Esophagus muscularis mucosa (tissue), 4 donors: ENCODE measurements at places on chromosomes 3 and 15. TPM values are rescaled to one million over a fixed set of nuclear protein-coding genes. Genes with fewer than 3 reads are reported as not detected.
A peak's percentile ranks its signal among the peaks of the same experiment; 100 is the strongest.

The FEZF2 gene
- not detected for total RNA-seq

The GOLGA8O gene
- total RNA-seq = 0.39 TPM

The GRK7 gene
- not detected for total RNA-seq

The CKMT1A gene
- total RNA-seq = not detected

The DCUN1D1 gene
- 31.4 TPM for total RNA-seq

DNA sequence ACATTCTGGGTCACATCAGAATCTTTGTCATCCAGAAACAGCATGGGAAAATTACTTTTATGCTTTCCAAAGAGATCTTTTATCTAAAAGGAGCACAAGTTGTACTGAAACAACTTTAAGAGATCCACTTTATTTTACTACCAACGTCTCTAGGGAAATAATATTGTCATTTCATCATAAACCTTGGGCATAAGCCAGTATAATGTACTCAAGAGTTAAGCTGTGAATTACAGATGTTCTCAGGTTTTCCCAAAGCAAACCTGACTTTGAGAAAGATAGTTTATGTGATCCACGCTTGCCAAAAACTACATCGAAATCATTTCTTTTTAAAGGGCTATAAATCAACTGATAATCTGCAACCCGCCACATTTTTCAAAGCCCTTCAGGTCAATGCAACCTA is 124.1 kb upstream of the CRBN start:
- H3K4me1 ChIP-seq = no peaks in the 10 kb centered on the region
- no peaks in the 10 kb centered on the region for H3K27me3 ChIP-seq
- no peak overlapping the region for H3K4me3 ChIP-seq
- no peaks in the 10 kb centered on the region for H3K36me3 ChIP-seq
- H3K27ac ChIP-seq = no peak overlapping the region
- DNase-seq = no peak

- H3K4me1 ChIP-seq = peaks cover 15% of the 10 kb centered on the region
- no peak overlapping the region for H3K4me3 ChIP-seq
- no peak overlapping the region for H3K27ac ChIP-seq
- no peak for DNase-seq
- H3K27me3 ChIP-seq = no peaks in the 10 kb centered on the region
These were observed 20.4 kb downstream of the FAH start for GRCh38 chr15:80173022-80173759.

GRCh38 chr3:194572143-194572789 is 61.0 kb downstream of the TMEM44 start:
- no peaks in the 10 kb centered on the region for H3K36me3 ChIP-seq
- peaks cover 40% of the 10 kb centered on the region for H3K4me1 ChIP-seq
- DNase-seq = no peak
- H3K4me3 ChIP-seq = no peak overlapping the region

GRCh38 chr15:93826293-93826692 is 405.1 kb upstream of the MCTP2 start:
- peaks cover 22% of the 10 kb centered on the region for H3K4me1 ChIP-seq
- H3K27me3 ChIP-seq = no peaks in the 10 kb centered on the region
- DNase-seq = no peak
- no peak overlapping the region for H3K27ac ChIP-seq
- H3K4me3 ChIP-seq = no peak overlapping the region

DNA sequence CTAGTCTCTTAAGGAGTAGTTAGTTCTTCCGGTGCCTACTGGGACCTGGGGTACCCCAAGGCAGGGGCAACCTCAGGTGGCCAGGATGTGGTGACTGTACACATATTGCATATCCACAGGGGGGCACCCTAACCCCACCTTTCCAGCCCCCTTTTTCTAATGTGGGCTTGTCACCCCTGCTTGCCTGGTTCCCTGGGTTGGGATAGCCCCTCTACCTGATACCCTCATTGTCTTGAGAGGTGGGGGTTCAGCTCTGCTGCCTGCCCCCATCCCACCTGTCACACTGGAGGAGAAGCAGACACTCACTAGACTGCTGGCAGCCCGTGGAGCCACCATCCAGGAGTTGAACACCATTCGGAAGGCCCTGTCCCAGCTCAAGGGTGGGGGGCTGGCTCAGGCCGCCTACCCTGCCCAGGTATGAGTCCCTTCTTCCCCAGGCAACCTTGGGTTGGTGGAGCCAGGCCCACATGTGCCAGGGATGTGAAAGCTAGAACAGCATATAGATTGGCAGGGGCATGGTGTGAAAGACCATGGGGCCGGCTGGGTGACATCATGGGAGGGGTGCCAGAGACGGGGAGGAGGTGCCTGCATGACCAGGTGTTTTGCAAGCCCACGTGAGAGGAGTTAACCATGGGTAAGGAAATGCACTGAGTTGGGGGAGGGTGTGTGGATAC is 4.0 kb downstream of the GLYCTK start:
- H3K4me3 ChIP-seq = no peak overlapping the region
- H3K27me3 ChIP-seq = no peaks in the 10 kb centered on the region
- DNase-seq = no peak
- H3K27ac ChIP-seq = no peak overlapping the region

- H3K4me3 ChIP-seq = no peak overlapping the region
- H3K27me3 ChIP-seq = no peaks in the 10 kb centered on the region
- DNase-seq = no peak
These were observed 11.7 kb downstream of the ATP6V1A start for GRCh38 chr3:113758389-113759024.

DNA sequence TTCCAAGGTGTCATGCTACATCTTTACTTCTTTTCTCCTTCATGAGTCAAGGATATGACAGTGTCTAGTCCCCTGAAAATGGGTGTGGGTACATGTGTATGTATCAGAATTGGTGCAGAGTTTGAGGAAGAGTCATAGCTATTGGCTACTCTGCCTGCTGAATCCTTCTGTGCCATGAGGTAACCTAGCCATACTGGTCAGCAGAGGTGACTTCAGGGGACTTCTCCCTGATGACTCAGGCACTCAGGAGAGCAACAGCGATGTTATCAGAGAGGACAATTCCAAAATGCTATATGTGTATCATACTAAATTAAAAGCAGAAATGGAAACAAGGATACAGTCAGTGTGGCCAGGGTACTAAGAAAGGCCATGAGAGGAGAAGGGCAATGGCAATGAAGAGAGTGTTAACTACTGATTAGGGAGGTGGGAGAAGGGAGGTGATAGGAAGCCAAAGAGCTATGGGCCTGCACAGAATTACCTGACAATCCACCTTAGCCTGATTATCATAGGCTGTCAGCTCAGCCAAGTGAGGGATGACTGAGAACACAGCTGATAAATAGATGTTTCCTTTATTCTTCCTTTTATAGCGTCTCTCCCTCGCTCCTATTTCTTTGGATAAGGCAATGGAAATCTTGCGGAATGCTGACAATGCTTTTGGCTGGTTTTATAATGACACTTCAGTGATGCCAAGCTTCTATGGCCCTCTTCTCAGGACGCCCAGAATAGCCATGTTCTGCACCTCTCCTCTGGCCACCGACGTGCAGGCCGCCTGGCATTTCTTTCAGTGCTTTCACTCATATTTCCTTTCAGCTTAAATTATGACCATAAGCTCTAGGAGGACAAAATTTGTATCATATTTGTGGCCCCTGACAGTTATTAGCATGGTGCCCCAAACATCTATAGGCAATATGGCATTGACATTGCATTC is 90.6 kb downstream of the FGF12 start:
- H3K27me3 ChIP-seq = no peaks in the 10 kb centered on the region
- H3K27ac ChIP-seq = no peak overlapping the region
- H3K4me1 ChIP-seq = no peaks in the 10 kb centered on the region
- no peak for DNase-seq
- no peaks in the 10 kb centered on the region for H3K36me3 ChIP-seq

DNA sequence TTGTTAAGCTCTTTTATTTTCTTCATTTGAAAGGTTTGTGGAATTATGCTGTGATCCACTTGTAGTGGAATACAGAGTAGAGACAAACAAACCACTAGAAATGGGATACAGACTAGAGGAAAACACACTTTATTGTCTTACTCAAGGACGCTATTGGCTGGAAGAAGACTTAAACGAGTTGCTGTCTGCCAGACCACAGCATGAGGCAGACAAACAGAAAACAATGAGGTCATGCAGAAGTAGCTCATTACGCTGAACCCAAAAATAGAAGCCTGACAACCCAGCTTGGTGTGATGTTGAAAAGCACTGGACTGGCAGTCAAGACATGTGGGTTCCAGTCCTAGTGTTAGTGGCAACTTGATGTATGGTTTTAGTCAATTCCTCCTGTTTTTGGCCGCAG is 62.4 kb upstream of the P3H2 start:
- H3K27me3 ChIP-seq = no peaks in the 10 kb centered on the region
- H3K27ac ChIP-seq = no peak overlapping the region
- no peaks in the 10 kb centered on the region for H3K4me1 ChIP-seq
- no peaks in the 10 kb centered on the region for H3K36me3 ChIP-seq
- no peak overlapping the region for H3K4me3 ChIP-seq
- peak; percentile 77 for DNase-seq

DNA sequence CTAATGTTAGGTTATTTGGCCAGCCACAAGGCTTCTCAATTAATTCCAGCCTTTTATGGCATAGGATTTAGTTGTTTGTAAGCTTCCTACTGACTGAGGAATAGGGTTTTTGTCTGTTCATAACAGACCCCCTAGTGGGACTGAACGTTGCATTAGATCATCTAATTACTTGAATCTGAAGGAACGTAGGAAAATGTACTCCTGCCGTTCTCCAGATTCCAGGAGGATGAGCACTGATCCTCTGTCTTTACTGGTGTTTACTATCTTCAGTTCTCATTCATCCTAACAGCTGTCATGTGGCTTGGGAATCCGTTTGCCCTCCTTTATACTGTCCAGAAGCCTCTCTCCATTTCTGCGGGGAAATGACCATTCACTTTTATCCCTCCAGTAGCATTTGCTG is 52.7 kb downstream of the RAD54L2 start:
- no peak for DNase-seq
- H3K36me3 ChIP-seq = no peaks in the 10 kb centered on the region
- H3K4me1 ChIP-seq = no peaks in the 10 kb centered on the region
